Gastroesophageal sphincter (tissue), 4 donors: ENCODE measurements at places on chromosomes 5 and 9. TPM values are rescaled to one million over a fixed set of nuclear protein-coding genes. Genes with fewer than 3 reads are reported as not detected.

DNA sequence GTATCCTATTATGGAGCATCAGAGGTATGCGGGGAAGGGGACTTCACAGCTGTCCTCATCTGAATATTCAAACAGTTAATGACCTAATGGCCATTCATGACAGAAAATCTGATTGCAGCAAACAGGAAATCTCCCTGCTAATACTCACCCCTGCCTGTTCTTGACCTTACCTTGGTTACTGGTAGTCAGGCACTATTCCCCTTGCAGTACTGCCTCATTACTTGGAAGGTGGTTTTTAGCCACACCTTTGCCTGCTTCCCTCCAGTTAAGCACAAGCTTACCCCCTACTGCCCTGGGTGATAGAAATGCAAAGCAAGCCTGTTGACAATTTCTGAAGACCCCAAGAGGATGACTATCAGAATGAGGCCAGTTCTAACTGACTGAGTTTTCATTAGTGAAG is 332.4 kb downstream of the NTRK2 start:
- no peak for ATAC-seq

- no peak for ATAC-seq
These were observed 12.5 kb downstream of the WDR70 start for GRCh38 chr5:37391591-37391990.

DNA sequence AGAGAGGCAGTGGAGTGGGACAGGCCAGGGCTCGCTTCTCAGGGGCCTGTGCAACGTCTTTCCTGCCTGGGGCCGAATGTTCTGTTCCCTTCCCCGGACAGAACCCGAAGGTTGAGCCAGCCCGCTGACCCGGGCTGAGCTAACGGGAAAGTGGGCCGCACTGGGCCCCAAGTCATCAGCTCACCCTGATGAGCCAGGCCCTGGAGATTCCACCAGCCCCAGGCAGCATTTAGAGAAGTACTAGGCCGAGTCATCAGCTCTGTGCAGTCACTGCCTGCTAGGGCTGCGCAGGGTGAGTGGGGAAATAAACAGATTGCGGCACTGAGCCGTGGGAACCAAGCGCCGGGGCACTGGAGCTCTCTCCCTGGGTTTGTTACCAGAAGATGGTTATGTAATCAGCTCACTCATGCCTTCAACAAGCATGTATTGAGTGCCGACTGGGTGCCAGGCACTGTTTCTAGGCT is 29.1 kb upstream of the DUSP1 start:
- ATAC-seq = peak; percentile 3

- no peak for ATAC-seq
These were observed 31.2 kb downstream of the CDK7 start for GRCh38 chr5:69265931-69266330.

The PLCXD3 gene
- total RNA-seq = 1.7 TPM

The BSPRY gene
- 0.40 TPM for total RNA-seq

The GARIN3 gene
- not detected for total RNA-seq

The FBP2 gene
- total RNA-seq = not detected

The GGTA1 gene
- 5.1 TPM for total RNA-seq
